ENCODE measurements at places on chromosomes 12 and 14.

DNA sequence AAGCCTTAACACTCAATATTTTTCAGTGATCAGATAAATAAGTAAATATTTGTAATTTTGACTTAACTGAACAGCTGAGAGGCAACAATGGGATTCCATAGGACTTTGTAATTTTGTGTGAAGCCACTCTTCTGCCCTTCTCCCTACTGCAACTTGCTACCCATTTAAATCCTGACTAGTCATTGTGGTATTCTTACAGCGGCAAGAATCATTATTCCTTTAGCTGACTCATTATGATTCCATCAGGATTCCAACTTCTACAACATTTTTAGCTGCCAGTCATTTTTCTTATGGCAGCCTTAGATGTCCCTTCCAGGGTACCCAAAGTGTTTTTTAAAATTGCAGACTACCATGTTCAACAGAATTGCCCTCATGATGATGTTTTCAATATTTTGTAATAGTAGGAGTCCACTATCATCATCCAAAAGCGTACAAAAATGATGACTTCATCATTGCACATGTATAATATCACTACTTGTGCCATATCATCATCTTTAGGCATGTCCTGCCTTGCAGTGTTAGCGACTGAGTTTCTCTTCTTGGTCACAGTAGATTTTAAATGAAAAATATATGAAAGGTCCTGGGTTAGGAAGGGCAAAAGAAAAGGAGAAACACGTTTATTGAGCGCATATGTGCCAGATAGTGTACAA, 5.1 kb upstream of the MAGOHB start:
- no peak for DNase-seq

DNA sequence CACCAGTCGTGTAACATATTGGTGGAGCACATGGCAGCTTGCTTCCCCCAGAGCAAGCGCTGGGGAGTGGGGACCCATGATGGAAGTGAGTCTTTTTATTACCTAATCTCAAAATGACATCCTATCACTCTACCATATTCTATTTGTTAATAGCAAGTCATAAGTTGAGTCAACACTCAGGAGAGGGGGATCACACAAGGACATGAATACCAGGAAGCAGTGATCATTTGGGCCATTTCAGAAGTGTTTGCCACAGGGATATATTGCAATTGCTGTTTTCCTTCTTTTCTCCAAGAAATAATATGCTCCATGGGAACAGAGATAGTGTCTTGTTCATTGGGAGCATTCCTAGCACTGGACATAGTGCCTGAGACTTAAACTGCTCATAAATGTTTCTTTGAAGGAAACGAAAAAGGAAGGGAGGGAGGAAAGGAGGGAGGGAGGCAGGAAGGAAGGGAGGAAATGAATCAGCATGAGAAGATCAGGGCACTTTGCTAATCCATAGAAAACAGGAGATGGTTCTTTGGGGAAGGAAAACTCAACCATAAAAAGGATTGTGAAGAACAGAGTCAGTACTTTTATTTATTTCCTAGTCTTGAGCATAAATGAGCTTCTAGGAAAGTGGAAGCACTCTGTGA, 39.2 kb upstream of the EEA1 start:
- DNase-seq = no peak

DNA sequence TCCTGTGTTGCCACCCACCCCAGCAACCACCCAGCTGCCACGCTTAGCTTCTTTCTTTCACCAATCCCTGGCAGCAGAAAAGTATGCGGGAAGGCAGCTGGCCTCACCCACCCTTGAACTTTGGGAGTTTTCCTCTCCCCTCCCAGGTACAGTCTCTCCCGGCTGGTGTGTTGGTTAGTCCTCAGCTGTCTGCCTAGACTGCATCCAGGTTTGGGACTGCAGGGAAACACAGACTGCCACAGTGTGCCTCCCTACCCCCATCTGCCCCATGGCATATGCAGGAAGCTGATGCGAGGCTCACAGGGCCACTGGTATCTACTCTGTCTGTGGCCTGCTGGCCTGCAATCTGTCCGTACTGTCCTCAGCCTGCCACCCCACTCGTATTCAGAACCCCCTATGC, 2.1 kb downstream of the CD9 start:
- peak; percentile 45 for DNase-seq

- DNase-seq = no peak
These were observed 501.8 kb downstream of the PRKD1 start for GRCh38 chr14:29425705-29426482.

DNA sequence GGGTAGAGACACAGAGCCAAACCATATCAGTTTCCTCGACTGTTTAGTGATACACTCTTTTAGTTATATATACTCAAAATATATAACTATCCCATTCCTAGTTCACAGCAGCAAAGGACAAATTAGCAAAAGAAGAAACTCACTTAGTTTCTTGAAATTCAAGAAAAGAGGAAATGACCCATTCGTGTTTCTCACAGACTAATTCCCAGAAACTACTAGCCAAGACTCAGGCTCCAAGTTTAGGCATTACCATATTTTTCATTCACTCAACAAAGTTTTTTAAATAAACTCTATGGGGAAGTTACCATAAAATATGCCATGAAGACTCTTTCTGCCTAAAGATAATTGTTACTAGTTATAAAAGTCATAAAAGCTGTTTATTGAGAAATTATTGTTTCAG, 152.3 kb upstream of the DAAM1 start:
- DNase-seq = no peak

- DNase-seq = no peak
These were observed 413.2 kb downstream of the DPF3 start for GRCh38 chr14:72480464-72481243.

- DNase-seq = no peak
These were observed 199.5 kb downstream of the TMEM132D start for GRCh38 chr12:129704232-129704830.

- no peak for DNase-seq
These were observed 11.1 kb upstream of the CMAS start for GRCh38 chr12:22034709-22035506.

DNA sequence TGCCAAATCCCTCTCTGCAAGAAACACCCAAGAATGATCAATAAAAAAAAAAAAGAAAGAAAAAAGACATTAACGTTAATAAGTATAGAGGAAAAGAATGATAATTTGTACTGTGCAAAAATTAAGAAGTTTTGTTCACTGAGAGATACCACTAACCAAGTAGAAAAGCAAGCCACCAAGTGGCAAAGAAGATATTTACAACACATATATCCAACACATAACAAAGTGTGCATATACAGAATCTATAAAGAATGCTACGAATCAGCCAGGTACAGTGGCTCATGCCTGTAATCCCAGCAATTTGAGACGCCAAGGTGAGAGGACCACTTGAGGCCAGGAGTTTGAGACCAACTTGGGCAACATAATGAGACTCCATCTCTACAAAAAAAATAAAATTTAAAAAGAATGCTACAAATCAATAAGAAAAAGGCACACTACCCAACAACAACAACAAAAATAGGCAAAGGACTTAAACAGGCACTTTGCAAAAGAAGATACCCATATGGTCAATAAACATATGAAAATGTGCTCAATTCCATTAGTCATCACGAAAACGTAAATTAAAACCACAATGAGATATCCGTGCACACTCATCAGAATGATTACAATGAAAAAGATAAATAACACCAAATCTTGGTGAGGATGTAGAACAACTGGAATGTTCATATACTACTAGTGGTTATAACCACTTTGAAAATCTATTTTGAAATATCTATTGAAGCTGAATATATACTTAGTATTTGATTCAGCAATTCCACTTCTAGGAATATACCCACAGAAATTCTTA, 19.8 kb downstream of the GALNT4 start:
- no peak for DNase-seq

DNA sequence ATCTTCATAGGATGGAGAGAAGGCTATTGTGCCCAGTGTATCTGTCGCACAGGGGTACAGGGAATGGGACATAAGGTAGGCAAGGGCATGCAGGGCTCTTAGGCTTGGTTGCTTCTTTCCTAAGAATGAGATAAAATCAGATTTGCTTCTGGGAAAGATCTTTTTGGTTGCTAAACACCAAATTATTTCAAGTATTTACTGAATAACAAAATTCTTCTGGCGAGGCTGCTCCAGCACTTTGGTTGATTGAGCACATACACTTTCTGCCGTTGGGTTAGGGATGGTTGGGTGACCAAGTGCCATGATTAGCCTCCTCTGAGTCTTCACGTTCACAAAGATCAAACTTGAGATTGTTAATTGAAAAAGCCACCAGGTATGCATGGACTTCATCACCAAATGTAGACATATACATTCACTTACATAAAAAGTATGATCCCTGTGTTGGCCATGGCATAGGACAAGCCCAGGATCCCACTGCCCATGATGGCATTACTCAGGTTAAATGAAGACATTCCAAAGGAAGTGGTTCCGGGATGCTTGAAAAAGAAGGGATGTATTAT, 38.2 kb downstream of the SLC38A4 start:
- no peak for DNase-seq

- no peak for DNase-seq
These were observed 31.9 kb downstream of the KCTD10 start for GRCh38 chr12:109445191-109445609.

GRCh38 chr12:9669534-9669933, at the start of gene CLEC2D:
CLEC2D (plus strand) TSS chr12:9669713; CDS start chr12:9669735, 22 bp downstream.
- DNase-seq = no peak

- peak; percentile 99 for DNase-seq
These were observed at the start of gene LIMA1 for GRCh38 chr12:50283229-50283923. LIMA1 (minus strand) TSS chr12:50283520; CDS start chr12:50248751, 34,769 bp downstream.

DNA sequence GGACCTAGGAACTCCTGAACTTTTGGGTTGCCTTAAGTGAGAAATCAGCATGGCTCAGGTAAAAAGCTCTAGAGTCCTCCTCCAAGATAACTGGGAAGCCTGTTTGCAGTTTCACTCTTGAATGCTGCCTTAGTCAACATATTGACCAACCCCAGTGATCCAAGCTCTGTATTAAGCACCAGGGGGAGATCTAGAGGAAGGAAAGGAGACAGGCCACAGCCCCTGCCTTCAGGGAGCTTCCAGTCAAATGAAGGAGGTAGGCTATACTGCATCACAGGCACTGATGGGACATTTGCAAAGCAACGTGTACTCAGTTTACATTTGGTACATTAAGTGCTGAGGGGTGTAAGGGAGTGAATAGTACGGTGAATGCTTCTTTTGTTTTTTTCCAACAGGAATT, 1.2 kb upstream of the CSAD start:
- no peak for DNase-seq

DNA sequence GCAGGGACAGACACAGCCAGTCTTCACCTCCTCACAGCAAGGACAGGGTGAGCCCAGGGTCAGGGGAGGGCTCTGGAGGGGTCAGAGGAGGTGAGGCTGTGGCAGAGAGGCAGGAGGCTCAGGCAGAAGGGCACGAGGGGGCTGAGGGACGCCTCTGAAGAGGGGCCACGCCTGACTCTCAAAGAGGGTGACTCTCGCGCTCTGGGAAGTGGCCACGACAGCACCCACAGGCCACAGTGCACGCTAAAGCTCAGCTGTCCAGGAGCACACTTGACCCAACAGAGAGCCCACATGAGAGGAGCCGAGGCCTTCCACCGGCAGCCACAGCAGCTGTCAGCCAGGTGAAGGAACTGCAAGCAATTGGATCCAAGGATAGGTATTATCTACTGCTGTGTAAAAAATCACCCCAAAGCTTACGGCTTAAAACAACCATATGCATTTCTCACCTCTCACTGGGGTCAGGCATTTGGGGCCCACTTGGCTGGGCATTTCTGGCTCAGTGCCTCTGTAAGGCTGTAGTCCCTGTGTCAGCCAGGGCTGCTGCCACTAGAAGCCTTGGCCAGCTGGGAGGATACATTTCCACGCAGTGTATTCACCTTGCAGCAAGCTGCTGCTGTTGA, 27.8 kb downstream of the SLC6A12 start:
- no peak for DNase-seq

DNA sequence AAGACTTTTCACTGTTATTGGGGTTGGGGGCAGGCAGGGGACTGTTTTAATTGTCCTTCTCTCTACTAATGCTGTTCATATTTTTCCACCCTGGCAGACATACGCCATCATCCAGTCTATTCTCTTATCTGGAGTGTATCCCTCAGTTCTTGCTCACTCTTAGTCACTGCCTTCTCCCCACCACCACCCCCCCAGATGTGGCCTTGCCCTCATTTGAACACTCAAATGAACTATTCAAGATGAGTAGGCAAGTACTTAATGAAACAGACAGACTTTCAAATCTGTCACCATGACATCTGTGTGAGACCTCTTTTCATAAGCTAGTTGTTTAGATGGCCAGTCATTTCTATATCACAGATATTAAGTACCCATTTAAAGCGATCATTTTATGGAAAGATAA, 10.1 kb downstream of the NUDT4 start:
- DNase-seq = no peak

GRCh38 chr14:25537846-25538455, 488.0 kb upstream of the STXBP6 start:
- no peak for DNase-seq

DNA sequence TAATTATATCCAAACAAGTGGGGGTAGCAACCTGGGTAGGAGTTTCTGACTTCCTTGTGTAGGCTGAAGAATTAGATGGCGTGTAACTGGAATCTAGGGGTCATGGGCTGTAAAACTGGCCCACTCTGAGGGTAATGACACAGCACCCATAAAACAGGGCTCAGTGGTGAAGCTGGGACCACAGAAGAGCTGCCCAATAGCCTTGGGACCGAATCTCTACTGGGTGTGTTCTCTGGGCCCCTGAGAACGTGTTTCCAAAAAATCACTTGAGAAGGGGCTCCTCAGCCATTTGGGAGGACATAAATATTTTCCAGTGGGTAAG, 3.7 kb downstream of the RNASE8 start:
- no peak for DNase-seq

DNA sequence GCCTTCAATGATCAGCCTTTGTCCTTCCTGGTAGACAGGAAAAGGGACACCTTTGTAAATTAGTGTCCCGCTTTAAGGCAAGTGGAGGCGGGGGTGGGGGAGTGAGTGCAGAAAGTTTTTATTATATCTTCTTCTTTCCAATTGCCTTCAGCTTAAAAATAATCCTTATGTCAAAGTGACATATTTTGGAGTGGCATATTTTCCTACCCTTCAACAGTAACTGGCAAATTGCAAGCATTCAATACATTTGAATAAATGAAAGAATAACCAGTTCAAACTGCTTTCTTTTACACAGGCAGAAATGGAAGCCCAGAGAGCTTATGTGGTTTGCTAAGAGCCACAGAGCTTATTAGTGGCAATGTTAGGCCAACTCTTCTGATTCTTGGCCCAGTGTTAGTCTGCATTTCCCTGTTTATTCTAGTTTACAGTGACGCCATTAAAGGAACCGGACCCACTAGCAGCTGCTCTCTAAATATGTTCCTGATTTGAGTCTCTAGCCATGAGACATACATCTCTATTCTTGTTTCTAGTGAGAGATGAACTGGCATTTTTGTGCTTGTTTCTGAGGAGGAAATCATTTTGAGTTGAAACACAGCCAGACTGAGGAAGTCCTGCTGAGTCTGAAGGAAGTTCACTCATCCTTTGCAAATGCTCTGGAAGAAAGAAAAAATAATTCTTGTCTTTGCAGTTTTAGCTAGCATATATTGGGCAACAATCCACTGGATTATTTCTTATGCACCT, 468.7 kb downstream of the NOVA1 start:
- no peak for DNase-seq

DNA sequence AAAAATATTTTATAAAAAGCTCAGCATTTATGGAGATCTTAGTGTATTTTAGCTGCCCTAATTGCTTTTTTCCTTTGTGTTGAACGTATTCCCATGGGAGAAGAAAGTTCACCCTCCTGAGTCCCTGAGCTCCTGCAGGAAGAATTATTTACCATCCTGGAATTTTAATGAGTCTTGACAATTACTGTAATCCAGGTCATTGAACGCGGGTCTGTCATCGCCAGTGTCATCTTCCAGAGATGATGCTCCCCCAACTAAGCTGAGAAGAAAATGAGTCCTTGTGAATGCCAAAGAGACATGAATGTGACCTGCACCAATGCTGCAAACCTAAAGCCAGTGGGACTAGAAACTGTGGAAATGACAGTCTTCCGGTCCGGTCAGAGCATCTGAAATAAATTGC, 129.5 kb downstream of the FBXL14 start:
- no peak for DNase-seq
